HCT116 (cell line): ENCODE measurements at places on chromosomes 11 and 22. TPM values are rescaled to one million over a fixed set of nuclear protein-coding genes. Genes with fewer than 3 reads are reported as not detected.

OPCML gene
- total RNA-seq: not detected

TREH gene
- total RNA-seq: 0.15 TPM

C11orf16 gene
- not detected for total RNA-seq

OR4D5 gene
- total RNA-seq: not detected

CDKN1C gene
- total RNA-seq: 24.0 TPM

PRCP gene
- 50.0 TPM for total RNA-seq

MS4A7 gene
- 0.22 TPM for total RNA-seq

GRCh38 chr11:119505861-119506260, 82.9 kb upstream of the THY1 start:
- H3K4me3 ChIP-seq: no peak overlapping the region
- H3K27me3 ChIP-seq: no peaks in the 10 kb centered on the region
- no peaks in the 10 kb centered on the region for H3K36me3 ChIP-seq
- no peaks in the 10 kb centered on the region; the same call in 1 of the 2 replicates for H3K4me1 ChIP-seq

- no peak overlapping the region for H3K4me3 ChIP-seq
- H3K4me1 ChIP-seq: peaks cover 33% of the 10 kb centered on the region
- H3K27me3 ChIP-seq: no peaks in the 10 kb centered on the region
- DNase-seq: no peak
Observed at GRCh38 chr11:16787035-16787742, 48.7 kb downstream of the C11orf58 start.

DNA sequence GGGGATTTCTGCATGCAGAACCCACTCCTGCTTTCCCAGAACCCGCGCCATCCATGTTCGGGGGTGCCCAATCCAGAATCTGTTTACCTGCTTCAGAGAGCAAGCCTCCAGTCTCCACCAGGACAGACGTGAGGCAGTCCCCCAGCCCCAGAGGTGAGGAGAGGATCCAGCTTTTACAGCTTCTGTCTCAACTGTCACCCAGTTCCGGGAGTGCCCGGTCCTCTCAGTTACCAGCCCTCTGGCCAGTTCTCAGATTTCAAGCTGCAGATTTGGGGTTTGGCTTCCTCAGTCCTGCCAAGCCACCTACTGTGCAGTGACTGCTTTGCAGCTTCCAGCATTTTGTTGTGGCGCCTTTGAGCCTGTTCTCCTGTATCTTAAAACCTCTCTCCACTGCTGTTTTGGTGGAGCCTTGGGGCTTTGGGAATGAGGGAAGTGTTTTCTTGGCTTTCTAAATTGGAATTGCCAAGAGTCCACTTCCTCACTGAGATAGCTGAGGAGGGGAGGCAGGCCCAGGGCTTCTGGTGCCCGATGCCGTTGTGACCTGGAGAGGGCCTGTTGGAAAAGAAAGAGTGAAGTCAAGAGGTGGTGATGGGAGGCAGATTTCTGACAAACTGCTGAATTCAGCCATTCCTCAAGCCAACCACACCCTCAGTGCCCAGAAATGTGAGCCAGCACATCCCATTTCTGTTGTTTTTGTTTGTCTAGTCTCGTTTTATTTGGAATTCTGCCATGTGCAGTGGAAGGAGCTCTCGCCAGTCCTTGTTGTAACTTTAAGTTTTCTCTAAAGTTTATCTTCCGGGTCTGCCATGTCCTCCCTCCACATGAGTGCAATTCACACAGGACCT, 513.4 kb downstream of the TBC1D22A start:
- peaks cover 7% of the 10 kb centered on the region; the same call in 1 of the 2 replicates for H3K27me3 ChIP-seq
- H3K4me3 ChIP-seq: no peak overlapping the region
- DNase-seq: no peak
- H3K4me1 ChIP-seq: peaks cover 17% of the 10 kb centered on the region
- H3K27ac ChIP-seq: no peak overlapping the region

DNA sequence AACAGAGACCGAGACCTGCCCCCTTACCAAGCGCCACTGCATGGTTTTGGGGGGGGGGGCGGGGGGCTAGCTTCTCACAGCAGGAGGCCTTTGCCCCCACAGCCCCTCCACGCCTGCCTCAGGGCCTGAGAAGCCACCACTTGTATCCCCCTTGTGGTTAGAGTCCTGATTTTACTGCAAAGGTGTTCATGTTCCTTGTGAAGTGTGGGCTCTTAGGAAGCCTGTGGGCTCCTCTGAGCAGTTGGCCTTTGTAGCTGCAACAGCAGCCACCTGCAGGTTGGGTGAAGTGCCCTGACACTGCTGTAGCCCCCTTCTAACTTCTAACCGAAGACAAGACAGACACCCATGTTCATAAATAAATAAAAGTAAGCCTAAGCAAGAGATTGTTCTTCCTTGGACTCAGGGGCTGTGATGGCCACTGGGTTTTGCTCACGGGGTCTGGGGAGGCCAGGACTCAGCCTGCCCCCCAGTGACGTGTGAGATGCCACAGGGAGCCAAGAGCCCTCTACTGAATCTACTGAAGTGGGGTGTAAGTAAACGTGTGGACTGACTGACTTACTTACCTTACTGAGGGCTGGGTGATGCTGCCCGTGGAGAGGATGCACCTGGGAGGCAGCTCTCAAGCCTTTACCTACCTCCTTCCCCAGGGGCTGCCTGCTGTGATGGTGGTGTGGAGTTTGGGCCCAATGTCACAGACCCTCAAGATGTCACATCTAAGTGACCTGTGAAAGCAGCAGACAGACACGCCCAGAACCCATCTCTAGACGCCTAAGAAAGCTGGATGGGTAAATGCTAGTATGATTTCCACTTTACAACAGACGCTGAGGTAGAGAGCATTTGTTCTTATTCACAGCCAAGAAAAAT, 25.8 kb downstream of the USP35 start:
- peaks cover 7% of the 10 kb centered on the region for H3K4me1 ChIP-seq
- H3K27ac ChIP-seq: no peak overlapping the region
- no peaks in the 10 kb centered on the region for H3K36me3 ChIP-seq

GRCh38 chr11:126311401-126312291, 7.8 kb downstream of the DCPS start:
- H3K36me3 ChIP-seq: no peaks in the 10 kb centered on the region
- H3K27me3 ChIP-seq: no peaks in the 10 kb centered on the region
- no peak for DNase-seq
- H3K4me1 ChIP-seq: peaks cover 6% of the 10 kb centered on the region
- H3K27ac ChIP-seq: no peak overlapping the region

GRCh38 chr11:85941380-85941973, 86.3 kb downstream of the CCDC83 start:
- no peaks in the 10 kb centered on the region for H3K4me1 ChIP-seq
- H3K27me3 ChIP-seq: no peaks in the 10 kb centered on the region
- no peak overlapping the region for H3K27ac ChIP-seq
- DNase-seq: no peak
- no peak overlapping the region for H3K4me3 ChIP-seq

DNA sequence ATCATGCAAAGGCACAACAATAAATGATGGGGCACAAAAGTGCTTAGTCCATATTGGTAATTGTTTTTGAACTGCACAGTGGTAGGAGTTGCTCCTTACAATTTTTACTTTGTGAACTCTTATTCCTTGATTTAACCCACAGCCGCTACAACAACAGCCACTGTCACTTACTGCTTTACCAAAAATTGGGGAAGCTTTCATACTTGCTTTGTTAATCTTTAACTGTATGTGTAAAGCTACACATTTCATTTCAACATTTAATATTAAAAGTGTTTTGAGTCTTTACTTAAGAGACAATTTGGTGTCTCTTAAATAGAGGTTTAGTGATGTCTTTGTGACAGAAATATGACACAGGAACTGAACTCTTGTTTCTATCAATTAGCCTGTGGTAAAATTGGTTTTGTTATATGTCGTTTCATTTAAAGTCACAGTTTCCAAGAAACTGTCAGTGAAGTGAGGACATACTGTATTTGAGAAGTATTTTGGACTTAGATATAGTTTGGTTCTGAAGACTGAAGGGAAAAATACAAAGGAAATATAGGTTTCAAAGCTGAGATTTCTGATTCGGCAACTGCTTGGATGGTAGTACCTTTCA, 6.5 kb upstream of the IL18BP start:
- H3K27me3 ChIP-seq: no peaks in the 10 kb centered on the region
- no peak for DNase-seq
- no peaks in the 10 kb centered on the region for H3K36me3 ChIP-seq
- no peaks in the 10 kb centered on the region for H3K4me1 ChIP-seq
- no peak overlapping the region for H3K4me3 ChIP-seq
